ENCODE measurements at places on chromosomes 7 and 10.
A peak's percentile ranks its signal among the peaks of the same experiment; 100 is the strongest.

DNA sequence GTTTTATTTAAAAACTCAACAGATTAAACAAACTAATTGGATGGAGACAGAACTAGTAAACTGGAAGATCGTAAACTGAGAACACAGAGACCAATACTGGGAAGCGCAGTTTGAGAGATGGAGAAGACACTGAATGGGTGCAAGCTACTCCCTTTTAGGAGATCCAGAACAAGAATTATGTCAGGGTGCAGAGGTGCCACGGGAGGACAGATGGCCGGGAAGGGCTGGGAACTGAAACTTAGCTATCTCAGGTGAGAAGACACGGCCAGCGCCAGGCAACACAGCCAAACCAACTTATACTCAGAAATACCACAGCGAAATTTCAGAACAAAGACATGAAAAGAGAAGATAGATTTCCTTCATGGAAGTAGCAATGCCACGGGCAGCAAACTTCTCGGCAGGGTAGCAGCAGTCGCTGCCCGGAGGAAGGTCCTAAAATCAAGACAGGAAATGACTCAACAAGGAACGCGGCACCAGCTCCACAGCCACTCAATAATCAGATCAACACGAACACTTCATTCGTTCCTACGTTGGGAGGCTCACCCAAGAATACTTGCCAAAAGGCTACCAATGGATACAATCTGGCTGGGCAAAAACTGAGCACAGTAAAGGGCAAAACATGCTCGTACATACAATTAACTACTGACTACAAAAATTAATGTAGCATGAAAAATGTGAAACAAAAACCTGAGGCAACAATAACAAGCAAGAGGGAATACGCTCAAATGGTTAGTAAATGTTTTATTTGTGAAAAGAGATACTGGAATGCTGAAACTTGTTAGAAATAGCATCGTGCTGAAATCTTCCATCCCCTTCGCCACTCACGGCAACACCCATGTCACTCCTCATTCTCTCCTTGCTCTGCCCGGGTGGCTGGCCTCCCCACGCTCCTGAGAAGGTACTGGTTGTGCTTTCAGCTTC, 2.2 kb upstream of the LRRC27 start:
- DNase-seq, result no peak

DNA sequence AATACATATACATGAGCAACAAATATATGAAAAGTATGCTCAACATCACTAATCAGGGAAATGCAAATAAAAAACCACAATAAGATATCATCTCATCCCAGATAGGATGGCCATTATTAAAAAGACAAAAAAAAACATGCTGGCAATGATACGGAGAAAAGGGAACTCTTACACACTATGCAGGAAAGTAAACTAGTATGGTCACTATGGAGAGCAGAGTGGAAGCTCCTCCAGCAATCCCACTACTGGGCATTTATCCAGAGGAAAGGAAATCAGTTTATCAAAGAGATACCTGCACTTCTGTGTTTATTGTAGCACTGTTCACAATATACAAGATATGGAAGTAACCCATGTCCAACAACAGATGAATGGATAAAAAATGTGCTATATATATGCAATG, 217.5 kb downstream of the SDK1 start:
- DNase-seq, result no peak

GRCh38 chr10:101071267-101071884, 9.6 kb downstream of the KAZALD1 start:
- DNase-seq, result no peak

DNA sequence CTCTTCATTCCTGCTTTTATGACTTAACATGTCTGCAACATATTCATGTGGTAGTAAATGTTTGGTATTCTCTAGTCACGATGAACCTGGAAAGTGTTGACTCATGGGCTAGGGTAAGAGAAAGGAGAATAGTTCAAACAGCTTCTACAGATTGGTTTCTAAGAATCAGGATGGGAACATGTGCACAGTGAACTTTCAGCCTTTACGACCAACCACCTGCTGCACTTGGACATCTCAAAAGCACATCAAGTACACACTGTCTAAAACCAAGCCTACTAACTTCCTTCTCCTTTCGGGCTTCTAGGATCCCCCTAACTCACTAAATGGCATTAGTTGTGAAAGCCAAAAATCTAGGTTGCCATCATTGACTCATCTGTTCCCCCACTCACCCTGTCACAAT, 85.5 kb downstream of the CUL2 start:
- no peak for DNase-seq

DNA sequence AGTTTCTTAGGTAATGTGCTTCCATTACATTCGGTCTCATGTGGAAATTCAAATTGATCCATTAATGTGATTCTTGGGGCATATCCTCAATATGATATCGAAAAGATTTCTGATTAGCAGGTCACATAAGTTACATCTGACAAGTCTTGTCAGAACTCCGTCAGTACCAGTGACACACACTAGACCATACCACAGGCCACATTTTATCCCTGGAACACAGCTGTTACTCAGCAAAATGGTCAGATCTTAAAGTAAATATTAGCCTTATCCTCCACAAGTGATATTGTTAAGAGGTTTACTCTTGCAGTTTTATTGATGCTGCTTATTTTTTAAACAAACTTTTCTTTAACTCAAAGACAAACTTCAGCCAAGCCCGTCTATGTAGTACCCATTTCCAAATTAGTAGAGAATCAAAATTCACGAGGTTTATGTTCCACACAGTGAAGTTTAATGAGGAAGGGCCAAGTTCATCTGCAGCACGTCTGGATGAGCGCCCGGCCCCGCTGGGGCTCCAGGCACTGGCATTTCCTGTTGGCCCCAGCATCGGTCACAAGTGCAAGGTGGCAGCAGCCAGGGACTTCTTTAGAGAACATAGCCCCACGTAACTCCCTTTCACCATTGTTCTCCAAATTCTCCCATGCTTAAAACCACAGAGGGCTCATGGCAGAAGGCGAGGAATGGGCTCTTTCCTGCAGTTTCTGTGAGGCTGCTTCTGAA, 132.2 kb downstream of the VIPR2 start:
- peak; percentile 49 for DNase-seq

GRCh38 chr7:7707806-7708205, 10.6 kb downstream of the RPA3 start:
- no peak for DNase-seq

GRCh38 chr10:32211046-32211363, 136.0 kb downstream of the EPC1 start:
- DNase-seq, result no peak

DNA sequence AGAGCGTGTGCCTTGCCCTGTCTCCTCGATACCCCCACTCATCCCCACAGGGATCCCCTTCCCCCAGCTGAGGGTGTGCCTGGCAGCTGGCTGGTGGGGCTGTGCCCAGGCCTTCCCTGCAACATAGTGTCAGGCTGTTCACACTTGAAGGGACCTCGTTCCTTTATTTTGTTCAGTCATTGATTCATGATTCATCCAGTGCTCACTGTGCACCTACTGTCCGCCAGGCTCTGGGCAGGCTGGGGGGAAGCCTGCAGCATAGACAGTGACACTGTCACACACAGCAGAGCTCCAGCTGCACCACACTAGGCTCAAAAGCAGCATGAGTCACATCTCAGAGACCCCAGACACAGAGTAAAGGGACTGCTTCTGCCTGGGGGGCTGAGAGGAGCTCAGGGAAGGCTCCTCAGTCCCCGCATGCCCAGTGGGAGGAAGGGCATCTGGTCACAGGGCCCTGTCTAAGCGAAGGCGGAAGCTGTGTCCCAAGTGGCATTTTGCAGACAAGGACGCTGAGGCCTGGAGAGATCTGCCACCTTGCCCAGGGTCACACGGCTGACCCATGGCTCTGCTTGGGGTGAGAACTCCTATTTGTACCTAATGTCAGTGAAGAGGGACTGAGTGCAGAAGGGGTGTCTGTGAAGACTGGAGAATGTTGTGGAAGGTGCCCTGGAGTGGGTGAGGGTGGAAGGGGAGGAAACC, 27.9 kb downstream of the CDH23 start:
- DNase-seq, result no peak

DNA sequence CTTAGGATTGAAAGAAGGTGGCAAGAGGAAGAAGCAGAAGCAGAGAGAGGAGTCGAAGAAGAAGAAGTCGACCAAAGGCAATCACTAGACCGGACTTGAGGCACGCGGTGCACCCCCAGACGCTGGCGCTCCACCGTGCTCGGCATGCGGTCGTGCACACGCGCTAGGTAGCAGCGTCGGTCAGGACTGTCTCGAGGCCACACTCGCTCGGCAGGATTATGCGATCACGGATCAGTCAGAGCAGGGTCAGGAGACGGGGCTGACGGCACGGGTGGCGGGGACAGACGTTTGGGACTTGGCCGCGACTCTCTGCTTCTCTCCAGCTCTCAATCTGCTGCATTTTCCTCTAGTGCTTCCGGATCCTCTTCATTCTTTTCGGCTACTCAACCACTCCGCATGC, 79.2 kb downstream of the DNAJB6 start:
- no peak for DNase-seq

GRCh38 chr10:114166043-114166442, 8.0 kb downstream of the CCDC186 start:
- DNase-seq, result no peak

DNA sequence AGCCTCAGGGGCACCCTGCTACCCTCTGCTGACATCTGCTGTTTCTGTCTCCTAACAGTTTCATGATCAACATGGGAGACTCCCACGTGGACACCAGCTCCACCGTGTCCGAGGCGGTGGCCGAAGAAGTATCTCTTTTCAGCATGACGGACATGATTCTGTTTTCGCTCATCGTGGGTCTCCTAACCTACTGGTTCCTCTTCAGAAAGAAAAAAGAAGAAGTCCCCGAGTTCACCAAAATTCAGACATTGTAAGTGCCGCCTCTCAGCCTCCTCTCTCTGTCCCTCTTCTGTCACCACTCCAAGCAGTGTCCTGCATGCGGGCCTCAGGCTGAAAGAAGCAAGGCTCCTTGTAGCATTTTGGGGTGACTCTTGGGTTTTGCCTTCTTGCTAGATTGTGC, 39.0 kb downstream of the POR start:
- DNase-seq, result no peak

- peak; percentile 72 for DNase-seq
These were observed 44.3 kb downstream of the MACC1 start for GRCh38 chr7:20172736-20173334.

DNA sequence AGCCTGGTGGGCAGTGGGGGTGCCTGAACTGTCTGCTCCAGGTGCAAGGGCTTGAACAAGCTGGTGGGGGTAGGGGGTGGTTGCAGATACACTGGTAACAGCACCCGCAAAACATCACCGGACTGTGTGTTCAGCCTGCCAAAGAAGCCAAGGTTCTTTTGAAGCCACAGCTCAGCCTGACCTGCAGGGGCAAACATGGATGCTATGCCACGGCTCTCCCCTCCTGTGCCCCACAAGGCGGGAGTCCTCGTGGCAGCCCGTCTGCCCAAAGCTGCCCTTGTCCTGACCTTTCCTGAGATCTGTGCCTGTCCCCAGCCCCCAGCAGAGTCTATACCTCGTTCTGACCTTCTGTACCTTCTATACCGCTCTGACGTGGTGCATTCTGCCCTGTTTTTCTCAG, 285.7 kb downstream of the GLRX3 start:
- no peak for DNase-seq

DNA sequence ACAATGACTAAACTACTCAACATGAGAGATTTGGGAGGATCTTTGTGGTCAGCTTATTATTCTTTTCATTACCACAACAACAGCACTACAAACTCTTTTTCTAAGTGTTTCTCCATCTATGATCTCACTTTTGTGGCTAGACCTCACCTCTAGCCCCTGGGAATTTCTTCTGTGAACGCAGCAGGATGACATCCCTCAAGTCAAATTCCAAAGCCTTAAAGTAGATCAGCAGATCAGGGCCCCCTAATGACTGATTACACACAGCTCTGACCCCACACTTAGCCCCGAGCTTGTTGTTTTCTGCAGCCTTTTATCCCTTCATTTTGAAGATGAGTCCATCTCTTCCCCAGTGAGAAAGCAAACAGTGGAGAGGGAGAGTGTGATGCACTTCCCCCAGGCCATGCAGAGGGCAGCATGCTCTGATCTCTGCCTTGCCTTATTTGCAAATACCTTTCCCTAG, 27.3 kb downstream of the TFAM start:
- no peak for DNase-seq

GRCh38 chr10:53569455-53569854, 796.9 kb upstream of the MBL2 start:
- DNase-seq, result no peak

- no peak for DNase-seq
These were observed 66.6 kb downstream of the SLIT1 start for GRCh38 chr10:97119058-97119745.

DNA sequence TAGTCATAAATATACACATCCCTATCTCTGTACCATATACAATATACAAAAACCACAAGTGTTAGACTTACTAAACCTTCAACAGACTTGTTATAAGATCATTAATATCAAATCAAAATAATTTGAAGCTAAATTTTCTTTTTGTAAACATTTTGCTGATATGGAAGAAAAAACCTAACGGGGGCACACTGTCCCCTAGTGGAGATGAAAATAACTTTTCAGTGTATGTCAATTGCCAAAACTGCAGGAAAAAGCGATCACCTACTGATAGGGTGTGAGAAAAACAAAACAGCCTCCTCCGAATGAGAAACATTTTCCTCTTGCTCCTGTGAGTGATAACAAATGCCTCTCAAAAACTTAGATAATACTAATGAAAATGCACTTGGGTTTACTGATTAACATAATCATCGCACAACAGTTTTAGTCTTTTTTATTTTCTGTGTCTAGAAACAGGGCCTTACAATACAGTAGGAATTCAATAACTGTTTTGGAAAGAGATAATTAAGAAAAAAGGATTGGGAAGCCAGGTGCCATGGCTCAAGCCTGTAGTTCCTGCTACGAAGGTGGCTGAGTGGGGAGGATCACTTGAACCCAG, 322.7 kb downstream of the CRPPA start:
- no peak for DNase-seq

- no peak for DNase-seq
These were observed 53.8 kb downstream of the TMEM26 start for GRCh38 chr10:61399406-61399805.

- DNase-seq, result no peak
These were observed 205.2 kb downstream of the GRM8 start for GRCh38 chr7:127047521-127047920.

GRCh38 chr10:103852856-103853255, 2.5 kb downstream of the SH3PXD2A start:
- no peak for DNase-seq

All from hematopoietic multipotent progenitor cell (in vitro differentiated cells).